Left kidney (tissue), 8 donors: ENCODE measurements at places on chromosomes 4 and X.

DNA sequence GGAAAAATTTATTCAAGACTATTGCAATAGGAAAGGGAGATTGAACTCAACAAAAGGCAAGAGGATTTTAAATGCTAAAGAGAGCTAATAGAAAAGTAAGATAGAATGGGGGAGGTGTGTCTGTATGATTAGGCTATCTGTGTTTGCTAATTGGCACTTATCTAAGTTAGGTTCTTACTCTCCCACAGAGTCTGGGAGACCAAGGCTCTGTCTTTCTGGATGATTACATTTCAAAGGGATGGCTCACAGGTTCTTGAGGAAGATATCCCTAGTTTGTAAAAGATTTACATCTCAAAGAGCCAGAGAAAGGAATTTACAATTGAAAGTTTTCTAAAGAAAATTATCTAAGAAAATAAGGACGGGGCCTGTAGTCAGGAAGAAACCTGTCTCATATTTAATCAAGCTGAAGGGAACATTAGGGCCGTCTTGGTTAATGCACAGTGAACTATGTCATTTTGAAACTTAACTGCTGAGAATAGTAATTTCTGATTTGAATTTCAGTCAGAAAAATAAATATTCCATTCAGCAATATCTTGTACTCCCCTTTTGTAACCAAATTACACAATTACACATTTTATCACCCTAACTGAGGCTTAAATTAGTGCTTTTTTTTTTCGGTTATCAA, 75.8 kb downstream of the MAGEB10 start:
- DNase-seq = no peak

DNA sequence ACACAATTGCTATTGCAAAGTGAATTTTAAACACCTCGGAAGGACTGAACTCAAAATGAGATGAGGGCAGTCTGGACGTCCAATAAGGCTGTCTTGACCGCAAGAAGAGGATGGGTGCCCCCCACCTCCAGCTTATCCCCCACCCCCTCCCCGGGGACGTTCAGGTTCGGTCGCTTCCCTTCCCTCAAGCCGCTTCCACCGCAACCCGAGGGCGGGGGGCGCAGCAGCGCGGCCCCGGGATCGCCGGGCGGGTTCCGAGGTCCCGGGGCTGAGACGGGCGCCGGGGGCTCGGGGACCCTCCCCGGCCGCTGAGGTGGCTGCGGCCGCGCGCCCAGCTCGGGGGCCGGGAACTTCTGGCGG, 480 bp downstream of the USP46 start:
- no peak for DNase-seq

GRCh38 chr4:3297066-3297859, 4.4 kb downstream of the RGS12 start:
- no peak for DNase-seq

GRCh38 chr4:10606483-10607155, 77.9 kb downstream of the CLNK start:
- DNase-seq = no peak

- no peak for DNase-seq
Observed at GRCh38 chr4:78845472-78845871, 69.3 kb downstream of the BMP2K start.

DNA sequence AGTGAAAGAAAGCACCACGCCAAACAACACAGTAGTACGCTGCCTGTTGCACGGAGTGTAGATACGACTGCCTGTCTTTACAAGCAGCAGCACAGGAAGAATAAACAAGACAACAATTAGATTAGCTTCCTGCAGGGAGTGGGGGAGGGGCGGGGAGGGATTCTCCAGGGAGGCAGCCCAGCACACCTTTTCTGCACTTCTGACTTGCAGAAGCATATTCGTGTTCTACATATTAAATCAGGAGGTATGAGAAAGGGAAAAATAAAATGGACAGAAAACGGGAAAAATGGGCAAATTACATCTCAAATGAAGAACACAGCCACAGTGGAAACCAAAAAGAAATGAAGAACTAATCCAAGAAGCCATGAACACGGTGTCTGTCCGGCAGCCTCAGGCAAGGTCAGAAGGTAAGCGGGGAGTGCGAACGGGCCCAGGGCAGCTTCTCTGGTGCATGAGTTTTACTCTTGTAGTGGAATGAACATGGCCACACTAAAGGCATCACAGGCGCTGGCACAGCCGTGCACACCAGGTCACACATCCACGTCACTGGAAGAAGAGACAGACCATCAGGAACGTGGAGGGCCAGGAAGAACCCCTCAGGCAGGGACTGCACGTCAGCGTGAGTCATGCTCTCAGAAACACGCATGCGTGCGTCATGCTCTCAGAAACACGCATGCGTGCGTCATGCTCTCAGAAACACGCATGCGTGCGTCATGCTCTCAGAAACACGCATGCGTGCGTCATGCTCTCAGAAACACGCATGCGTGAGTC, 20.1 kb upstream of the ADRA2C start:
- no peak for DNase-seq
